Neuronal stem cell (in vitro differentiated cells): ENCODE measurements at places on chromosomes 1 and 21.
A peak's percentile ranks its signal among the peaks of the same experiment; 100 is the strongest.

DNA sequence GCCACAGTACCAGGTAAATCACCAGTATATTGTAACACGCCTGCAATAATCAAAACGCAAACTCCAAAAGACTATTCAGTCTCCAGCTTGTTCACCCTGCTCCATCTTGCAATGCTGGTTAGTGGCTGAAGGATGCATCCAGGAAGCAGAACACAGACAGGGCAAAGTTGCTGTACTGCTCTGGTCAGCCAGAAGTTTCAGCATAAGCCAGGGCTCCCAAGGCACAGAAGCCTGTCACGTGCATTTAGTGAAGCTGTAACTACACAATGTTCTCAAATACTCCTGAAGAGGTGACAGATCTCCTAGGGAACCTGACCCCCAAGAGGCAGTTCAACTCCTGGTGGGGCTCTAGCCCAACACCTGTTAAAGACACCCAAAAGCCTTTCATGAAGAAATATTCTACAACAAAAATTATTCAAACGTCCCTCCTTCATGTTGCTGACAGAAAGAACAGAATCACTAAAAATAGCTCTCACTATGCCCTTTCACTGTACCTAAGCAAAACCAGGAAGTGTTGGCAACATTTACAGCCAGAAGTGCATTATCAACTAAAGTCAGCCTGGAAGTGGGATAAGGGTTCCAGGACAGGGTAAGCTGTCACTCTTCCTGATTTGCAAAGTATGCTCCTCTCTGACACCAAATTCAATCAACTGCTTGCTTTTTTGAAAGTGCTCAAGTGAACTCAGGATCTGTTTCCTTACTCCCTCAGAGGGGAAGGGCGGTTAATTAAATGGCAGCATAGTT is 52.1 kb downstream of the SLC35D1 start:
- no peak for DNase-seq

GRCh38 chr1:15684042-15684461 is at the start of gene PLEKHM2:
TSS of gene PLEKHM2 (plus strand) at chr1:15684320. CDS start at chr1:15684559, 239 bp downstream.
- DNase-seq: peak; percentile 32

DNA sequence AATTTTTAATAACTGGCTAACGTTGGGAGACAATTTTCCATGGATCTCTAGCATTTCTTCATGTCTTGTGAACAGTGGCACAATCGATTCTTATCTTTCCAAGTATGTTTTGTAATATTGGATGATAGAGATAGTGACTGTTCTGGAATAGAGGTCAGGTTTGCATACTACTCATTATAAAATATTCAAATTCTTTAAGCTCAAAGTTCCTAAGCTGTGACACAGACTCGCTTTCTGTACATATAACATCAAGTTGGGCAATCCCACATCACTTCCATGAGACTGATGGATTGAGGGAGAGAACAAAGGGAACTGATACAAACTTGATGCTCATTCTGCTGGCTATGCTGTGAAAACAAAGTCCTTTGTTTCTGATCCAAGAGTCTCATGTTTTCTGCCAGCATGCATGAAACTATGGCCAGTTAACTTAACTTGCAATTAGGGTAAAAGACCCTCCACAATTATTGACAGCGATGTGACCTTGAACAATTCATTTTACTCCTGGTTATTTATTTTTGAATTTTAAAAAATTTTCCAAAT is 392.4 kb downstream of the TTLL7 start:
- no peak for DNase-seq

GRCh38 chr1:243663651-243664050 is 186.4 kb downstream of the AKT3 start:
- DNase-seq: no peak

DNA sequence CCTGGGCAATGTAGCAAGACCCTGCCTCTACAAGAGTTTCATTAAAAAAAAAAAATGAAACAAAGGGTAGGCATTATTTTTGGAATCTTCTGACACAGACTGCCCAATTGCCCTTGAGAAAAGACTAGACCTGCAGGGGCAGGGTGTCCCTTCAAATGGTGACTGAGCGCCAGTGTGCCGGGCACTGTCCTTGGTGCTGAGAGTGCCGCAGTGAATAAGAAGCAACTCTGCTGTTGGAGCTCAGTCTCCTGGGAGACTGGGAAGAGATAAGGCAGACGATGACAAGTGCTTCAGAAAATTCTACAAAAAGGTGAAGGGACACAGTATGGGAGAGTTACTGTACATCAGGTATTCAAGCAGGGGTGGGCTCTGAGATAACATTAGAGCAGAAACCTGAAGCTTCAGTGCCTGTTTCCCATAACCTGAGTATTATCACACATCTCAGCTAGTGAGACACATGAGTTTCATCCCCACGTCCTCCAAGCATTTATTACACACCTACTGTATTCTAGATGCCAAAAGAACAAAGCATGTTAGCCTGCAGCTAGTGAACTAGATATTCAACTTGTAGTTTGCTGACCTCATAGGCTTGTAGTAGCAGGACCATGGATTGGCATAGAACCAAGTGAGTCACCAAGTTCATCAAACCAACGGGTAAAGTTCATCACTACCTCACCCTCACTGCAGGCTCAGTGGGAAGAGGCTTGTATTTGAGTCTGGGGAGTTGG is 18.4 kb upstream of the RPL11 start:
- peak; percentile 59 for DNase-seq

GRCh38 chr1:49436865-49437264 is 586.9 kb downstream of the AGBL4 start:
- no peak for DNase-seq

GRCh38 chr1:203084588-203085527 is 954 bp downstream of the MYOG start:
- no peak for DNase-seq

GRCh38 chr21:46021978-46022544 is 40.5 kb downstream of the COL6A1 start:
- DNase-seq: no peak

DNA sequence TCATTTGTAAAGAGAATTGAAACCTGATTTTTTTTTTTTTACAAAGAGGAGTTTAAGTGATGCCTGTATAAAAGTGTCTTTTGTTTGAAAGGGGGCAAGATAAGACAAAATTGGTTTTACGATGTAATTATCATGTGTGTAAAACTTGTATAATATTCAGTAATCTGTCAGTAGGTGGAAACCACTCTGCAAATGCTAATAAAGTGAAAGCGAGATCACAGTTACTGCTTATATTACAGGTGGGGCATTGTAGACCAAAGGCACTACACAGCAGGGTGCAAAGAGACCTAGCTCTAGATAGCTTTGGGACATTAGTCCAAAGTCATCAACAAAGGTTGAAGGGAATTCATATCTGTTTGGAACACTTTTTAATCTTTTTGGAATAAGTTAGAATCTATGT is 174.2 kb downstream of the LHX8 start:
- no peak for DNase-seq

DNA sequence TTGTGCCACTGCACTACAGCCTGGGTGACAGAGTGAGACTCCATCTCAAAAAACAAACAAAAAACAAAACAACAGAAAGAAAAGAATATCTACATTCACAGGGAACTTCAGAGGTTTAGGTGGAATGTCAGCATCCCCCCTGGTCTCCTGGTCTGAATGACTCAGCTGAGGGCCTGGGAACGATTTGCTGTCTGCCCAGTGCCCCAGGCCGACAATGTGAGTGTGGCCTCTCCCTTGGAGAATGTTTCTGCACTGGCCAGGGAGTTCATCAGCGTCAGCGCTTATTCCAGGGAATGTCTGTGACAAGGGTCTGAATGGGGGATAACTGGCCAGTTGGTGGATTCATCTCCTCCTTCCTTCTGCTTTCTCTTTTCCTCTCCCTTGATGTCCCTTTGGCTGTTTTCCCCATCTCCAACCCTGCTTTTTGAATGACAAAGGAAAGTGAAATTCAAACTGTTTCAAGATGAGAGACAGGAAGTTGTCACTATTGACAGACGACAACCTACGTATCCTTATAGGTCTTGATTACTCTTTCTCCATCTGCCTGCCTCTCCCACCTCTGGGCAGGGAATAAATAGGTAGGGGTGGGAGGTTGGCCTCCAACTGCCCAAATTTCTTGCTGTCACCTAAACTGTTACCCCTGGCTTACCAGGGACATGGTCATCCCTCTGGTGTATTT is 213.1 kb downstream of the HHAT start:
- no peak for DNase-seq

DNA sequence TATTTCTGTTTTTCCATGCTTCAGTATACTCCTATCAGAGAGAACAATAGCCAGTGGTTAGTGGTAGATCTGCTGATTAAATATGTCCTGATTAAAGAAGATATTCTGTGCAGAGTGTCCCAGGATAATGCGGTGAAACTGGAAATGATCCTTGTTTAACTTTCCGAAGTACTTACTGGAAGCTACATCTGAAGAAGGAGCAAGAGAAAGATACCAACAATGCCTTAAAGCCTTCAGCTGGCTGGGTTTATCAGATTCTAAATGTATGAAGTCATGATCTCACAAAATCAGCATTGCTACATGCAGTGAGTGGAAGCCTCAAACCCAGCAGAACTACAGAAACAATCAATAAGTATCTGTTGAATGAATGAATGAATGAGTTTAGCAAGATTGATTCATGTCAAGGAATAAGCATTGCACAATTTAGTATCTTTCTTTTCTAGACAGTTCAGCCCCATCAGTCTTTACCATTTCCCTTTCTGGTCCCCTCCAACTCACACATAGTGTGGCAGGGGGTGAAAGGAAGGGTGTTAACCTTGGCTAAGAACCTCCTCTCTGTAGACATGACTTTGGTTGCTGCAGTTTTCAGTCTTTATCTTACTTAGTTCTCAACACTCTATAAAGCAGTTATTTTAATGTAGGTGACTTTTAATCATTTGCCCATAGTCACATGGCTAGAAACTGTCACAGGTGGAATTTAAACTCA is 24.7 kb upstream of the DNASE2B start:
- no peak for DNase-seq

GRCh38 chr21:36792505-36792967 is 93.6 kb downstream of the SIM2 start:
- DNase-seq: no peak

GRCh38 chr1:212381397-212382035 is 33.2 kb downstream of the PACC1 start:
- DNase-seq: no peak

DNA sequence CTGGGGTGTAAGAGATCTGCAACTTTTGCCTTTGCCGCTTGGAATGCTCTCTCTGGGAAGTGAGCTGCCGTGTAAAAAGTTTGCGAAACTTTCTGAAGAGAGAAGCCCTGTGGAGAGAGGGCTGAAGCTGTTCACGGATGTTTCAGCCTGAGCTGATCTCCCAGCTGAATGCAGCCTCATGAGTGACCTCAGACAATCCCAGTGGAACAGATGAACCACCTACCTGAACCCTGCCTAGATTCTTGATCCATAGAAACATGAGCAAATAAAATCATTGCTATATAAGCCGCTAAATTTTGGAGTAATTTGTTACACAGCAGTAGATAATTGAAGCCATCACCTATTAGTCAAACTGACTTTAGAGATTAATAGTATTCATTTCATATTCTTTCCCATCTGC is 4.4 kb upstream of the ALG6 start:
- DNase-seq: no peak

DNA sequence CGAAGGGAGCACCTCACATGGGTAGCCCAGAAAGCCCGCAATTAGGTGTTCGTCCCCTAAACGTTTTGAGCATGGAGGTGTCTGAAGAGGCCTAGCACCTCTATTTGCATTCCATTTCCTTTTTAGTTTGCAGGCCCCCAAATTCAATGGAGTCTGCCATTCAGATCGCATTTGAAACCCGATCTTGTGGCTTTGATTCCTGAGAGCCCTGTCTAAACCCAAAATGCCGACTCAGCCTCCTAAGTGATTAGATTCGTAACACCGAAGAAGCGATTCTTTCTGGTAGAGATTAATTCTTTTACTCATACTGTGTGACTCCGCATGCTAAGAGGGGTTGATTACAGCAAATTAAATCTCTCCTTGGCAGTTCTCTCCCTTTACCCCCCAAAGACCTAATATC is 415.2 kb upstream of the KAZN start:
- DNase-seq: no peak

DNA sequence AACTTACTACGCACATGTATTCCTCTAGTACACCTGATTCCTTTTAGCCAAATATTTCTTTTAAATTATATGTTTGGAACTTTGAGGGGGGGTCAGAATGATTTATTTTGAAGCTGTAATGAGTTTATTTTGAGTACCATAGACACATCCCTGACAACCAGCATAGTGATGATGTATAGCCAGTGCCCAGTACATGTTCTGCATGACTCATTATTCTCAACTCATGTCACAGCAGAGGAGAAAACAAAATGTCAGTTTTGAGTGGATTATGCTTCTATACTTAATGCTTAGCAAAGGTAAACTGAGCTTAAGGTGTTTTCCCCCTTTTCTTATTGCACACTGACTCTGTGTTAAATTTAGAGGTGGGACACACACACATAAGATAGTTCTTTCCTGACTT is 22.4 kb upstream of the LEPR start:
- no peak for DNase-seq

DNA sequence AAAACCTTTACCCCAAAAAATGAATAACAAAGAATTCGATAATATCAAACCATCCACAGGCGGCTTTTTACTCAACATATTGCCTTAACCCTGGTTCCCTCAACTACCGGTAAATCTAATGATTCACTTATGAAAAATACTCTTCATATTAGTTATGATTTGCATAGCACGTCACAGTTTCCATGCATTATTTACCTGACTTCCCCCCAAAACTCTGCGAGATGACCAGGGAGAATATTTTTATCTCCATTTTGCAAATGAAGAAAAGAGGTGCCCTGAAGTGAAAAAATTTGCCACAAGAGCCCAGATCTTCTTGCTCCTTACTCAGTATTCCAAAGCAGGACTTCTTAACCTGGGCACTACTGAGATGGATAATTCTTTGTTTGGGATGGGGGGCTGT is 2.9 kb downstream of the JAK1 start:
- DNase-seq: no peak

DNA sequence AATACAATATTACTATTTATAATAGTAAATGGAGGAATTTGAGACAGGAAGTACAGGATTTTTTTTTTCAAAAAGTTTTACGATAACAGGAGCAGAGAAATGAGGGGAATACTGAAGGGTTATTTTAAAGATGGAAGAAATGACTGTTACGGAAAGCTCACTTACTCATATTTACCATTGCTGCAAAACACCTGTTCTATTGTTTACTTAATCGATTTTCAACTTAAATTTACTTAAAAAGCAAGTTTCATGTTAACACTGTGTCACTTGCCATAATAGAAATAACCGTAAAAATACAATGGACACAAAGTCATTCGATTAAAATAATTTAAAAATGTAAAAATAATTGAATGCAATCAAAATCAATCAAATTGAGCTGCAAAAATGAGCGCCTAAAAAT is 3.4 kb upstream of the EXO1 start:
- DNase-seq: no peak
